Ascending aorta (tissue), 2 donors: ENCODE measurements at places on chromosomes 5 and 9.

- DNase-seq: no peak
- H3K36me3 ChIP-seq: no peaks in the 10 kb centered on the region
- H3K27me3 ChIP-seq: no peaks in the 10 kb centered on the region
- no peaks in the 10 kb centered on the region for H3K4me1 ChIP-seq
- H3K4me3 ChIP-seq: no peak overlapping the region
Measured at GRCh38 chr9:113139225-113139829, 11.5 kb upstream of the SLC31A2 start.

DNA sequence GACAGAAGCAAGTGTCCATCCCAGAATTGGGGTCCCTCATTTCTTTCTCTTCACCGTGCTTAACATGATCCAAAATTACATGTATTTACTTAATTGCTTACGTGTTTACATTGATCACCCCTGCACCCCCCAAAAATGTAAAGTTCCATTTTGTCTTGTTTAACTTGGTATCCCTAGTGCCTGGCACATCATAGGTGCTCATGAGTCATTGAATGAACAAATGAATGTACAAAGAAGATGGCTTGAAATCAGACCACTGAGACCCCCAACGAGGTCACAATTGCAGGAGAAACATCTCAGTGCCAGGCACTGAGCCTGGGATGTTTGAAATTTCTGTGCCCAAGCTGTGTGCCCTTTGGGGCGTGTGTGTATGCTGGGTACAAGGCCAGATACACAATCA, 45.2 kb upstream of the NDFIP1 start:
- peak overlapping the region; percentile 74 for H3K27ac ChIP-seq
- H3K4me1 ChIP-seq: peaks cover 29% of the 10 kb centered on the region
- no peaks in the 10 kb centered on the region for H3K36me3 ChIP-seq
- no peak overlapping the region for H3K4me3 ChIP-seq
- H3K27me3 ChIP-seq: no peaks in the 10 kb centered on the region
- no peak for DNase-seq

DNA sequence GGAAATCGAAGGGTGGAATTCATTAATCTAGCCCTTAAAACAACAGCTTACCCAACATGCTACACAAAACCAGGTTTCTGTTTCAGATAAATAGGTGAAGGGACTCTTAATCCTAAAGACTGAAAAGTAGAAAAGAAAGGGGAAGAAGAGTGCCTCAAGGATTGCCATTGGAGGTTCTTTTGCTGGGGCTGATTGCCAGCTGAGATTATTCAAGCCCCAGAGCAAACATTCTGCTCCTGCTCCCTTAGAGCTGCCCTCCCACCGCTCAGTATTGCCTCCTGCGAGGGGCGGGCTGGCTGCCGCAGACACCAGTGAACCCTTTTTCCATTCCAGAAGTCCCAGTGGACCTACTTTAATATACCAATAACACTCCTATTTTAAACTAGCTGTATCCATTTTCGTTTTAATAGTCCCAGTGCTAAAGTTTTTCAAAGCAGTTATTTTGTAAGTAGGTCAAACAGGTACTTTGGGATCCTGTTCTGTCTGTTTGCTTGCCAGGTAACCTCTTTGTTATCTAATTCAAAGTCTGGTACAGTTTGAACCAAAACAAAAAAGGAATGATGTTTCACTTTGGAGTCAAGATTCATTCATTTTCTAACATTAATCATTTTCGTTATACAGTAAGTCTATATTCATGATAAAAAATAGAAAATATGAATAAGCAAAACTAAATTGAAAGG, 38.6 kb downstream of the HMGCS1 start:
- no peaks in the 10 kb centered on the region for H3K36me3 ChIP-seq
- H3K4me1 ChIP-seq: no peaks in the 10 kb centered on the region
- no peak overlapping the region for H3K27ac ChIP-seq
- H3K4me3 ChIP-seq: no peak overlapping the region

- no peak overlapping the region for H3K27ac ChIP-seq
- no peaks in the 10 kb centered on the region for H3K36me3 ChIP-seq
- DNase-seq: no peak
- H3K4me1 ChIP-seq: no peaks in the 10 kb centered on the region
Measured at GRCh38 chr5:123787136-123787535, 275.2 kb downstream of the CSNK1G3 start.

GRCh38 chr5:124630767-124631704, 115.4 kb downstream of the ZNF608 start:
- no peaks in the 10 kb centered on the region for H3K36me3 ChIP-seq
- no peaks in the 10 kb centered on the region for H3K27me3 ChIP-seq
- no peaks in the 10 kb centered on the region for H3K4me1 ChIP-seq
- H3K27ac ChIP-seq: no peak overlapping the region

- no peaks in the 10 kb centered on the region for H3K27me3 ChIP-seq
- no peaks in the 10 kb centered on the region for H3K36me3 ChIP-seq
- no peak overlapping the region for H3K4me3 ChIP-seq
- DNase-seq: no peak
- H3K4me1 ChIP-seq: no peaks in the 10 kb centered on the region
Measured at GRCh38 chr5:100772006-100772405, 131.1 kb downstream of the ST8SIA4 start.

GRCh38 chr5:2829239-2829638, 77.8 kb upstream of the IRX2 start:
- no peak overlapping the region for H3K4me3 ChIP-seq
- no peaks in the 10 kb centered on the region for H3K4me1 ChIP-seq
- no peak overlapping the region for H3K27ac ChIP-seq
- H3K27me3 ChIP-seq: no peaks in the 10 kb centered on the region
- DNase-seq: no peak
- no peaks in the 10 kb centered on the region for H3K36me3 ChIP-seq

- no peak for DNase-seq
- no peaks in the 10 kb centered on the region for H3K27me3 ChIP-seq
- H3K4me1 ChIP-seq: no peaks in the 10 kb centered on the region
- no peak overlapping the region for H3K4me3 ChIP-seq
Measured at GRCh38 chr9:99693888-99694287, 127.8 kb upstream of the NR4A3 start.

GRCh38 chr9:98974994-98975712, 31.4 kb downstream of the COL15A1 start:
- no peaks in the 10 kb centered on the region for H3K27me3 ChIP-seq
- no peaks in the 10 kb centered on the region for H3K36me3 ChIP-seq
- H3K4me1 ChIP-seq: peaks cover 29% of the 10 kb centered on the region
- peak overlapping the region; percentile 47 for H3K27ac ChIP-seq
- H3K4me3 ChIP-seq: peak overlapping the region; percentile 56

DNA sequence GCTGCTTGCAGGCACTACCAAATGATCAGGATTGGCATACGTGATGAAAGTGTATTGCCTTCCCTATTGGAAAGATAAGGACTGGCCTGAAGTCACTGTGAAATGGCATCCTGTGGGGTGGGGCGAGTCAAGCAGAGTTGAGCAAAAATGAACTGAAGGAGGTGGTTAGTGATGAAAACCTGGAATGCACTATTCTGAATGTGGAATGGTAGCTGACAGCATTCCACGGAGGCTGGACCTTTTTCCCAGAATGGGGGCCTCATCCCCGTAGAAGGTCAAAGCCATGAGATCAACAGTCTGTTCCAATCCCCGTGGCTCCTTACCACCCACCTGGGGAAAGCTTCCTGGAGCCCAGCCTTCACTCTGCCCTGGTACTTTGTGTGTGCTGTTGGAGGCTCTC, 37.7 kb downstream of the ASS1 start:
- peaks cover 26% of the 10 kb centered on the region for H3K36me3 ChIP-seq
- no peaks in the 10 kb centered on the region for H3K27me3 ChIP-seq
- no peak overlapping the region for H3K27ac ChIP-seq
- H3K4me3 ChIP-seq: no peak overlapping the region
- no peak for DNase-seq
- no peaks in the 10 kb centered on the region for H3K4me1 ChIP-seq

DNA sequence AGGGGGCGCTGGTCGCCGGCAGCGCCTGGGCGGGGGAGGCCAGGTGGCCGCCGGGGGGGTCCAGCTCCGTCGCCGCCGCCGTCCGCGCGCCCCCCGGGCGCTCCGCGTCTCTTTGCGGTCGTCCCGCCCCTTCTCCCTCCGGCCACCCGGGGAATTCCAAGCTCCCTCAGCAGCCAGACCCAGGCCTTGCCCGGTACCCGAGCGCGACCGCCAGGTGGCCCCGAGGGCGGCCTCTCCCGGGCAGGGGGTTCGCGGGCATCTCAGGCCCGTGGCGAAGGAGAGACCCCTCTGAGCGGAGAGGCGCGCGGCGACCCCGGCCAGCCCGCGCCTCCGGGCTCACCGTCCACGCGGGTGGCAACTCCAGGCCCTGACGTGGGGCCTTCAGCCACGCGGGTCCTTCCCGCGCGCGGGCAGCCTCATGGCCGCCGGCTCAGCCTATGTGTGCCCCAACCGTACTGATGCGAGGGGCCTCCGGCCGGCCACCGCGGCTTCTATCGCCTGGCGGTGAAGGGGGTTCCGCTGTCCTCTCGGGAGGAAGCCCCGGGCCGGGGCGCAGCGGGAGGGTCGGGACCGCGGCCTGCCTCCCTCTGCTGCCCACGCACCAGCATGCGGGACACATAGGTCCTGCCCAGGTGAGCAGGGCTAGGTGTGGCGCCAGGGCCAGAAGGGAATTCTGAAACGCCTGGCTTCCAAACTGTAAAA, 529 bp upstream of the NRARP start:
- H3K36me3 ChIP-seq: no peaks in the 10 kb centered on the region
- peak overlapping the region; percentile 46 for H3K4me3 ChIP-seq
- peaks cover 26% of the 10 kb centered on the region for H3K4me1 ChIP-seq
- DNase-seq: no peak

DNA sequence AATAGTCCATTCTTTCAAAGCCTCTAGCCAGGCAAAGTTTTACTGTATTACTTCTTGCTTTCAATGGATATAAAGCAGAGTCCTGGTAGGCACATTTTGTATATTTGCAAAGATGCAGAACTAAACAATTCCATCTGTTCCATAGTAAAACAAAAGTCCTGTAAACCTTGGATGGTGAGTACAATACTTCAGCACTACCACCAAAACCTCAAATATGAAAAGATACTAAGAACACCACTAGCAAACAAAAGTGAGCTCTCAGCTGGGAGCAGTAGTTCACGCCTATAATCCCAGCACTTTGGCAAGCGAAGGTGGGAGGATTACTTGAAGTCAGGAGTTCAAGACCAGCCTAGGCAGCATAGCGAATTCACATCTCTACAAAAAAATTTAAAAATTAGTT, 195.0 kb downstream of the MSX2 start:
- DNase-seq: no peak
- no peak overlapping the region for H3K27ac ChIP-seq
- H3K36me3 ChIP-seq: no peaks in the 10 kb centered on the region
- H3K4me3 ChIP-seq: no peak overlapping the region
- H3K27me3 ChIP-seq: no peaks in the 10 kb centered on the region

- H3K27ac ChIP-seq: peak overlapping the region; percentile 80
- no peaks in the 10 kb centered on the region for H3K4me1 ChIP-seq
- H3K36me3 ChIP-seq: no peaks in the 10 kb centered on the region
- no peaks in the 10 kb centered on the region for H3K27me3 ChIP-seq
- peak overlapping the region; percentile 10 for H3K4me3 ChIP-seq
- no peak for DNase-seq
Measured at GRCh38 chr5:82313016-82313415, 34.9 kb upstream of the RPS23 start.

DNA sequence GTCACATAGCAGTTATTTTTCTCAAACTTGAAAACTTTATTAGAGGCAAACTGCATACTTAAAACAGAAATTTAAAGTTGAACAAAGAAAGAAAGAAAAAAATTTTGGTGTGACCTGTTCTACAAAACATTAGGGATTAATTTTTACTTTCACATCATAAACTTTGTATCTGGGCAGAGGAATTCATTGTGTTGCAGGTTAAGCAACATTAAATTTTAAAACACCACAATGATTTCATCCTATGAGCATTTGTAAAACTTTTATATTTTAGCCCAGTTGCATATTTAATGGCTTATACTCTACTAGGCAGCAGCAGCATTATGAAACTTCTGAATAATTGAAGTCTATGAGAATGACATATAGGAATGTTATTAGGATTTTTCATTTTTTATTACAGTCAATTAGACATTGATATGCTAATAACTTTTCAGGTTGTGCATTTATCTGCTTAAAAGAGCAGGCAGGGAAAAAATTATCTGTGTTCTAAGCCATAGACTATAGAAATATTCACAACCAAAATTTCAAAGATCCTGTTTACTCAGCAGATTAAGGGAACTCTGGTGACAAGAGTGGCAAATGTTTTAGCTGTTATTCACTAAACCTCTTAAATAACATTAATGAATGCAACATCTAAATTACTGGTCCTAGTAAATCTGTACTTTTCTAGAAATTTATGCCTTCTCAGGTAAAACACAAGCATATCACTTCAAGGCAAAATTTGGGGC, 1088.5 kb upstream of the CDH6 start:
- H3K4me3 ChIP-seq: no peak overlapping the region
- H3K27ac ChIP-seq: no peak overlapping the region
- H3K27me3 ChIP-seq: no peaks in the 10 kb centered on the region
- no peaks in the 10 kb centered on the region for H3K4me1 ChIP-seq

- H3K36me3 ChIP-seq: no peaks in the 10 kb centered on the region
- no peak for DNase-seq
- H3K4me3 ChIP-seq: no peak overlapping the region
- H3K27me3 ChIP-seq: no peaks in the 10 kb centered on the region
- no peak overlapping the region for H3K27ac ChIP-seq
Measured at GRCh38 chr5:134517553-134517952, 7.9 kb upstream of the JADE2 start.

- no peak for DNase-seq
- no peak overlapping the region for H3K27ac ChIP-seq
- no peaks in the 10 kb centered on the region for H3K27me3 ChIP-seq
- no peaks in the 10 kb centered on the region for H3K36me3 ChIP-seq
Measured at GRCh38 chr5:573206-573605, 38.9 kb upstream of the CEP72 start.

- no peak overlapping the region for H3K4me3 ChIP-seq
- H3K27me3 ChIP-seq: no peaks in the 10 kb centered on the region
- DNase-seq: no peak
- no peak overlapping the region for H3K27ac ChIP-seq
- no peaks in the 10 kb centered on the region for H3K36me3 ChIP-seq
Measured at GRCh38 chr9:7176561-7176960, 418.8 kb downstream of the KDM4C start.

- no peak overlapping the region for H3K4me3 ChIP-seq
- no peaks in the 10 kb centered on the region for H3K36me3 ChIP-seq
- no peaks in the 10 kb centered on the region for H3K27me3 ChIP-seq
- DNase-seq: peak; percentile 52
Measured at GRCh38 chr9:124190761-124191160, 67.0 kb upstream of the NEK6 start.

DNA sequence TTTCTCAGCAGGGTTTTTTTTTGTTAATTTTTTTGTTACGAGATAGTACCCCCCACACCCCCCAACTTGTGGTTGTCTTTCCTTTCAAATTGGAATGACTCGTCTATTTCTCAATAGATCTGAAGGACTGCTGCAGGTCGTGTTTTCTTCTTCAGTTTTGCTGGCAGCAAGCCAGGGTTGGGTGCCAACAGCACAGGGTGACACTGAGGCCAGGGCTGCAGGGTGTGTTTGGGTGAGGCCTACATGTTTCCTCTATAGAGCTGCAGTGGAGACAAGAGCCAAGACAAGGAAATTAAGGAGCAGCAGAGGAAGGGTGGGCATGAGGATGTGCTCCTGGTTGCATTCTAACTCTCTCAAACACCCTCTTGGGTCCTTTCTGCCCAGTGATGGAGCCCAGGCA, 52.2 kb downstream of the NXNL2 start:
- H3K27me3 ChIP-seq: no peaks in the 10 kb centered on the region
- H3K36me3 ChIP-seq: no peaks in the 10 kb centered on the region
- no peak overlapping the region for H3K4me3 ChIP-seq
- H3K4me1 ChIP-seq: no peaks in the 10 kb centered on the region
- DNase-seq: no peak
- no peak overlapping the region for H3K27ac ChIP-seq

GRCh38 chr5:81290146-81290545, 11.2 kb upstream of the ZCCHC9 start:
- H3K4me3 ChIP-seq: no peak overlapping the region
- H3K4me1 ChIP-seq: no peaks in the 10 kb centered on the region
- H3K27me3 ChIP-seq: no peaks in the 10 kb centered on the region
- no peak overlapping the region for H3K27ac ChIP-seq
- no peak for DNase-seq
